Inflammatory macrophage treated with lipopolysaccharide for 4 hours (primary cell): ENCODE measurements at places on chromosomes 5 and 9.

DNA sequence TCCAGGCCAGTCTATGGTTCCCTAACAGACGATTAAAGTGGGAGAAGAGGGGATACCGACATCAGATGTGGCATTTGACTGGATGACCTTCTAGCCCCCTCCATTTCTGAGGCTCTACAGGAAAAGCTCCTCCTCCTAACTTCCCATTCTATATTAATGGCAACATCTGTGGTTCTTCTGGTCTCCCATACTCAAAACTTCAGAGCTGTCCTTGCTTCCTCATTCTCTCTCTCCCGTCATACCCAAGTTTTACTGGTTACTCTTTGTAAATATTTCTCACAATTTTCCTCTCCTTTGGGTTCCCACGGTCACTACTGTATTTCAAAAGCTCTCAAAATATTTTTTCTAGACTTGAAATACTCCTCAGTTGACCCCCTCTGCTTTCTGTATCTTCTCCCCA, 36.0 kb upstream of the IL7R start:
- peak; percentile 71 for DNase-seq

GRCh38 chr9:112168197-112168596, 6.9 kb downstream of the SUSD1 start:
- no peak for DNase-seq

DNA sequence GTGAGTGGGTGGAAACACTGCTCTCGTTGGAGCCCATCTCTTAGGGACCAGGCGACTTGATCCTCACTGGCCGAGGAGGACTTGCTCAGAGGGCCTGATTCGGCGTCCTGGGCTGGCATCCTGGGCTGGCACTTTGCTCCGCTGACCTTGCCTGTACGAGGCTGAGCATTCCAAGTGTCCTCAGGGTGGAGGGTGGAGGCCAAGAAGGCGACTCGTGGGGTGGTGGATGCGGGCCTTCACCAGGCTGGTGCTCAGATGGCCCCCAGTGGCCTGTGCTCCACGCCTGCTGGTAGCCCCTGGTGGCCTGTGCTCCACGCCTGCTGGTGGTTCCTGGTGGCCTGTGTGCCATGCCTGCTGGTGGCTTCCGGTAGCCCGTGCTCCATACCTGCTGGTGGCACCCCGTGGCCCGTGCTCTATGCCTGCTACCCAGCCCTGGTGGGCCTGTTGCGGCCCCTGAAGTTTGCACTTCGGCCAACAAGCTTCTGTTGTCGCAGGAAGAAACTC, 42.9 kb downstream of the PHF2 start:
- DNase-seq = no peak

DNA sequence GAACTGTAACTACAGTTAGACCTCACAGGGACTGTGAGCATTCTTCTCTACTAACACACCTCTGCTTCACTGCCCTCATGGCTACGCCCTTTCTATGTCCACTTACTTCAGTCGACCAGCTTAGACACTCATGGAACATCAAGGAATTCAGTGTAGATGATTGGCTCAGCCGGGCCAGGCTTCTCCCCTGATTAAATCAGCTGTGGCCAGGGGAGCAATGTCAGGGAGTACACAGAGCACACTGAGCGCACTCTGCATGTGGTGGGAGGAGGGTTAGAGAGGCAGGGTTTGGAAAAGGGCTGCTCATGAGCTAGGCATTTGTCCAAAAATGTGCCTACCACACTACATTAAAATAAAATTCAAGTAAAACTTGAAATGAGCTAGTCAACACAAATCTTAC, 400.5 kb downstream of the ARRDC3 start:
- DNase-seq = no peak

DNA sequence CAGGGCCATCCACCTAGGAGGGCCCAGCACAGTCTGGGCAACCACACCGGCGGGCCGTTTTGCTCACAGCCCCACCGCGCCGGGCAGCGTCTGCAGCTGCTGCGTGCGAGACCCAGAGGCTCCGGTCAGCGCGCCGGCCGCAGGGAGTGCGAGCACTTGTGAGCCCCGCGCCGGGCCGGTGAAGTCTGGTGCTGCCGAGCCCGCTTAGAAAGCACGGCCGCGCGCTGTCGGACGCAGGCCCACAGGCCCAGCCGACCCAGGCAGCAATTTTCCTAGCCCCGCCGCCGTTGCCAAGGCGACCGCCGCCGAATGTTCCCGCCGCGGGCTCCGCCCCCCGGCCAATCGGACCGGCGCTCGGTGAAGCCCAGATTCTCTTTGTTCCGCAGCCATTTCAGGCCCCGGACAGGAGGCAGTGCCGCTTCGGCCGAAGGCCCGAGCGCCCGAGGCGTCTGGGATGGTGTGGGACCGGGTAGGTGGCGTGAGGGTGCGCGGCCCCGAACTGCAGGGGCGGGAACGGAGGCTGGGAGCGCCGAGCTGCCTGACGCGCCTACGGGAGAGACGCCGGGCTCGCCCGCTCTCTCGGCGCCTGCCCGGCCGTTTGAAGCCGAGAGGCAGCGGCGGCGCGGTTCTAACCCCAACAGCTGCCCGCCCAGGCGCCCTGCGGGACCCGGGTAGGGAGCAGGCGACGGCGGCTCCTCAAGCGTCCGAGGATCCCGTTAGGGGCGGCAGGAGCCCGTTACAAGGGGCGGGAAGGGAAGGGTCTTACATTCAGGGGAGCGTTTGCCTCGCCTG, at the start of gene TNPO1:
Gene TNPO1, plus strand, starts transcription at position 378 of the 792 bp plus-strand sequence. Its CDS starts 77 bp downstream, at position 455.
- peak; percentile 88 for DNase-seq

DNA sequence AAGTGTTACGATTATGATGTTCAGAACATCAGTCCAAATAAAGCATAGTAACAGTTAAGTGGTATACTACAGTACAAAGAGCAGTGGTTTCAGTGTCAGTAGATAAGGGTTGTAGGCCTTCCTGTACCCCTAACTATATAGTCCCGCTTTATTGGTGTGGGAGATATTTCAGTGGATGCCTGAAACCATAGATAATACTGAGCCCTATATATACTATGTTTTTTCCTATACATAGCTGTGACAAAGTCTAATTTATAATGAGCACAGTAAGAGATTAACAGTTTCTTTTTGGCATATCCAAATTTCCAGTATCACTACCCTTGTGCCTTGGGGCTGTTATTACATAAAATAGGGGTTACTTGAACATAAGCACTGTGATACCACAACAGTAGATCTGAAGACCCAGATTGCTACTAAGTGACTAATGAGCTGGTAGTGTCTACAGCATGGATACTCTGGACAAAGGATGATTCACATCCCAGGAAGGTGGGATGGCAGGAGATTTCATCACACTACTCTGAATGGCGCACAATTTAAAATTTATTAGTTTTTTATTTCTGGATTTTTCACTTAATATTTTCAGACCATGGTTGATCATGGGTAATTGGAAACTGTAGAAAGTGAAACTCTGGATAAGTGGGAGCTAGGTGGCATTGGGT, 119.3 kb downstream of the RPS23 start:
- no peak for DNase-seq
